ENCODE measurements at places on chromosomes 1 and 21.

GRCh38 chr1:109818271-109818987 is 54.7 kb upstream of the EPS8L3 start:
- DNase-seq = no peak

GRCh38 chr1:50634251-50634650 is 211.0 kb upstream of the DMRTA2 start:
- DNase-seq = no peak

- DNase-seq = no peak
Measured at GRCh38 chr1:218466341-218467010, 121.3 kb downstream of the TGFB2 start.

- no peak for DNase-seq
Measured at GRCh38 chr1:55522982-55523381, 307.8 kb upstream of the USP24 start.

DNA sequence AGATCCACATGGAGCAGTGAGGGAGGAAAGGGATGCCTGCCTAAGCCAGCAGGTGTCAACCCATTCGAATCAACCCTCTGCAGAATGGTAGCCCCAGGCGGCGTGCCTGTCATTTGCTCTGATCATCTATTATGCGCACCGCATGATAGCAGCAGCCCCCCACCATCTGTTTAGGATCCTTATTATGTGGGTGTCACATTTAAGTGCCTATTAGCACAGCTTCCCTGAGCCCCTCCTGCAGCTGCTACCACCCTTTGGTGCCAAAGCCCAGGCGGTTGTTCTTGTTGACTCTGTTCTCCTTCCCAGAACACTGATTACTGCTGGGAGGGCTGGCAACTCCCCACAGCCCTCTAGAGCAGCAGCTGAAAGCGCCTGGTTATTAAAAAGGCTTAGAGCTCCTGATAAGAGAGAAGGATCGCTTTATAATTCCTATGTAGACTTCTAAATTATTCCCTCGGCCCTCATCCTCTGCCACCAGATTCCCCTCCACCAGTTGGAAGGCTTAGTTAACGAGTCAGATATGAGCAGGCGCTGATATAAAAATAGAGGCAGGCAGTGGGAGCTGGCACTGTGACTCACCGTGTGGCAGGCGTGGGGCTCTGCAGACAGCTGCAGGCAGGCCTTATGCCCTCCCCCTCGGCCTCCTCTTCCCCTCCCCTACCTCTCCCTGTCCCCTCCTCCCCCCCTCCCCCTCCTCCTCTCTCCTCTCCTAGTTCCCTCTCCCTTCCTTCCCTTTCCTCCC is 23.0 kb downstream of the ACTA1 start:
- DNase-seq = no peak

GRCh38 chr1:79044974-79045650 is 38.6 kb upstream of the ADGRL4 start:
- no peak for DNase-seq

DNA sequence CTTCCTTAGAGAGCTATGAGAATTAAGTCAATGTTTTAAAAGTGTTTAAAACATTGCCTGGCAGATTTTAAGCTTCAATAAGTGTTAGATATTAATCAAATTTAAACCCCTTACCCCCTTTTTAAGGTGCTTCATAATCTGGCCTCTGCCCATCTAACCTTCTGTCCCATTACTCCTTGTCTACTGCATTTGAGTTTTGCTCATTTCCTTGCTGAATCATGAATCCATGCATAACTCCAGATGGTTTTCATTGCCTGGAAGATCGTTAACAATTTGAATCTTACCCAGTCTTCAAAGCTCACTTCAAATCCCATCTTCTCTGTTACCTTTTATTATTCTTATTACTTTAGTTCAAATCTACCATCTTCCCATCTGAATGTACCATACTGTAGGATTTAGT is 4.6 kb downstream of the HJV start:
- no peak for DNase-seq

DNA sequence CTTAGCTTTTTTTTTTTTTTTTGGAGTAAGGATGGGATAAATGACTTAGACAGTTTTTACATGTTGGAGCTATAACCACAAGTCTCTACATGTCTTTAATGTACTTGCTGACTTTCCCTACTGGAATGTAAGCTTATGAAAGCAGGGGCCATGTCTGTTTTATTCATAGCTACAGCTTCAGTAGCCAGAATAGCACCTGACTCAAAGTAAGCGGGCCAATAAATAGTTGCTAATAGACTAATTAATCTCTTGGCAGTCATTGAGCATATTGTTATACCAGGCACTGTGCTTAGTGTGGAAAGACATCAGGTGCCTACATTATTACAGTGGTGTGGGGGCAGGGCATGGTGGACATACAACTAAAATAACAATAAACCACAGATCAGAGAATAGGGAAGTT is 84.4 kb upstream of the HOOK1 start:
- no peak for DNase-seq

Data from lower leg skin (tissue), 4 donors.